ENCODE measurements at places on chromosomes 7 and 10.
A peak's percentile ranks its signal among the peaks of the same experiment; 100 is the strongest.

GRCh38 chr10:60643874-60644273 is 134.4 kb upstream of the CDK1 start:
- no peak for DNase-seq

GRCh38 chr7:39386718-39387117 is 179.5 kb upstream of the YAE1 start:
- DNase-seq: no peak

GRCh38 chr10:106043863-106044262 is 1120.6 kb downstream of the SORCS1 start:
- DNase-seq: no peak

DNA sequence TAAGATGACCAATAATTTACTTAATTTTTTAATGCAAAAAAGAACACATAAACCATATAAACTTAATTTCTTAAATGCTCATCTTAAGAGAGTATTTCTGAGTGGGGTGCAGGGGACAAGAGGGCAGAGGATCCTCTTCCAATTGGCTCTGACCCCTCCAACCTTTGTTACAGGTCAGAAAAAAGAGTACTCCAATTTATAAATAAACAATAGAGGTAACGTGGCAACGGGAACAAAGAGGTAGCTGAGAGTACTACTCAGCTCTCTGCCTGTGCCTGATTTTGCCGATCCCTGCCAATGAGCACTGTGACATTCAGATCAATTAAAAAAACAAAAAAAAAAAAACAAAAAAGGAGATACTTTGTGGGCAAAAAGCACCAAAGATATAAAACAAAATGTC is 307.9 kb downstream of the PARD3 start:
- DNase-seq: peak; percentile 58

DNA sequence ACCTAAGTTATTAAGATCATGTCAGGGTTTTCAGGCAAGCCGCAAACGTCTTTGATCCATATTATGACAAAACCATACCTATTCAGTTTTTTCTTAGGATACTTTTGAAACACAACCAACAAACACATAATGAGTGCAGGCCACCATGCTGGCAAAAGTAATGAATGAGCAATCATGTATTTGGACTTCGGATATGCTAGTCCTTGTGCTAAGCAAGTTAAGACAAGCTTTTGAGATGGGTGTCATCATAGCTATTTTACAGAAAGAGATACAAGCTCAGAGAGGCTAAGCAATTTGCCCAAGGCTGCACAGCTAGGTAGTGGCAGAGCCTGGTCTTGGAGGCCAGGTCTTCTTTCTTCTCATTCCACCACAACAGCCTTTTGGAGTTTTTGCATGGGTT is 12.5 kb upstream of the KCNK18 start:
- DNase-seq: no peak

- no peak for DNase-seq
Observed at GRCh38 chr7:73829505-73829904, 1.3 kb upstream of the CLDN4 start.

GRCh38 chr7:10022957-10023356 is 950.7 kb upstream of the PHF14 start:
- DNase-seq: no peak

DNA sequence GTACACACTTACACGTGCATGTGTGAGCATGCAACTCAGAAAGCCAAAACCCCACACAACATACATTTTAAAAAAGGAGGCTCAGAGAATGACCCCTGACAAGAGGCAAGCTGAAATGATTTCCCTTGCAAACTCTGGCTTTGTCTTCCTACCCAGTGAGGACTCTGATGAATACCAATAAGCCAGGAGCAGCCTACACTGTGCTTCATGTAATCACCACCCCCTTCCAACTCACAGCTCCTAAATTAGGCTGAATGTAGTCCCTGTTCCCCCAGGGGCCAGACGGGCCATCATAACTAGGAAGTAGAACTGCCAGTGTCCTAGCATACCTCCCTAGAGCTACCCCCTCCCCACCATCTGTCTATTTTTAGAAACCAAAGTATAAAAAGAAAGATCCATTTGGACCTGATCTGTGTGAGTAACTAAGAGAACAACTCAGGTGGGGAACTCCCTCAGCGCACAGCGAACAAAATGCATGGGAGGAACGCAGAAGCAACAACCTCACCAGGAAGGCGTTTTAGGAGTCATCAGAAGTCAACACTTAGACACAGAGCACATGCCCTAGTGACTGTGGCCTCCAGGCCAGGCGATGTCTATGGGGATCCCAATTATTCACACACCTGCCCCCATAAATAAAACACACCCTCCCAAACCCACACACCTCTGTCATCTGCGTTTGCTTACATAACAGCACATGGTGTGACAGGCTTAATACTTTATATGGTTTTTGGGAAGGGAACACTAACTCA is 1.9 kb downstream of the DGKI start:
- no peak for DNase-seq

DNA sequence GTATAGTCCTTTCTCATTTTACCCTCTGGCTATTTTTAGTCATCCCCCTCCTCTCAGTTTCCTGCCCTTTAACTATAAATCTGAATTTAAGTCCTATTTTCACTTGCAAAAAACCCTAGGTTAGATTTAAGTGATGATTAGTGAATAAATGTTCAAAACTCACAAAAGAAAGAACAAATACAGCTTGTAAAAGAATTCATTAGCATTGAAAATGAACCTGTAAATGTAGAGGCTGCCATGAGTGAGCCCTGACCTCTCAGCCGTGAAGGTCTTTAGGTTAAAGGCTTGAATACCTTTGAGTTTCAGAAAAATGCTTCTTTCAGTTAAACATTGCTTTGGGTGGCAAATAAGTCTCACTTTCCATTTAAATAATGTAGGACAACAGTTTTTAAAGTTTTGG is 2.0 kb upstream of the SLC16A12 start:
- no peak for DNase-seq

- DNase-seq: no peak
Observed at GRCh38 chr7:107995184-107996071, 7.5 kb downstream of the LAMB1 start.

DNA sequence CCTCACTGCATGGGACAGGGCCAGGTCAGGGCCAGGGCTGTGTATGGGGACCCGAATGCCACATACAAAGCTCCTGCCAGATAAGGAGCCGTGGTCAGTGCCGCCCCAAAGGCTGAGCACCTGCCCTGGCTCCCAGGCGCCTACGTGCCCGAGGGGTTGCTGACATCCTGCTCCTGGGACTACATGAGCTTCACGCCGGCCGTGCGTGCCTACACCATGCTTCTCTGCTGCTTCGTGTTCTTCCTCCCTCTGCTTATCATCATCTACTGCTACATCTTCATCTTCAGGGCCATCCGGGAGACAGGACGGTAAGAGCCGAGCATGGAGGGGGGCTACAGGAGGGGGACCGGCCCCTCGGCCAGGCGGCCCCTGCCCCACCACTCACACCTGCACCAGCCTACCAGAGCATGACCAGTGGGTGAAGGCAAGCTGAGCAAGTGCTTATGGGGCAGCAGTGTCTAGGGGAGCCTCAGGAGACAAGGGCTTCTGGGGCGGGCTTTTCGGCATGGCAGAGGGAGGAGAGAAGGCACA is 4.9 kb downstream of the OPN4 start:
- no peak for DNase-seq

DNA sequence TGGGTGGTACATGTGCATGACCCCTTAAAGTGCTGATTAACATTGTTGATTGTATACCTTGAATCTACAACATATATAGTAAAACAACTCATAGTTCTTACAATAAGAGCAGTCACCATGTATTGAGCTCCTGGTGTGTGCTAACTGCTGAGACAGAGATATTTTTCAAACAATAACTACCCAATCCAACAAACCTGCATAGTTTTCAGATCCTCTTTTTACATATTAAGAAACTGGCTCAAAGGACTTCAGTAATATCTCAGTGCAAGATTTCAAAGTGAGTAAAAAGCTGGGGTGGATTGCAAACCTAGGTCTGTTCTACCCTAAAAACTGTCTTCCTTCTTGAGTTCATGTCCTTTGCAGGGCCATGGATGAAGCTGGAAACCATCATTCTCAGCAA is 272.2 kb downstream of the SNX13 start:
- DNase-seq: no peak

DNA sequence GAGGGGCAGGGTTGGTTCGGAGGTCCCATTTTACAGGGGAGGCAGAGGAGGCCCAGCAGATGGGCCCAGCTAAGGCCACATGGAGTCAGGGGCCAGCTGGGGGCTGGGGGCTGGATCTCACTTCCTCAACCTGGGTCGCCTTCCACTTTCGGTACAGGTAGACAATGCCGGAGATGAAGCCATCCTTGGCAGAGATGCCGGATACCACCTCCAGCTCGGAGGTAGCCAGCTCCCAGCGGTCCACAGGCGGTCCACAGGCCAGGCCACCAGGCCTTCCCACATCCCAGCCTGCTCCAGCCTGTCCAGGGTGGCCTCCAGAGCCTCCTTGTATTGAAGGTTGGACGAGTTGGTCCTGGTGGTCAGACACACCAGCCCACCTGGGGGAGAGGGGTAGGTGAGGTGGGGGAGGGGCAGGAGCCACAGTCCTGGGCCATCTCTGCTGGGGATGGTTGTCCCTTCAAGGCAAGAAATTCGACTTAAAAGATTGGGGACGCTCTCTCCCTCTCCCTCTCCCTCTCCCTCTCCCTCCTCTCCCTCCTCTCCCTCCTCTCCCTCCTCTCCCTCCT is 3.9 kb downstream of the CLDN4 start:
- DNase-seq: no peak

- no peak for DNase-seq
Observed at GRCh38 chr10:49174261-49174925, 13.8 kb downstream of the TMEM273 start.

GRCh38 chr10:112374724-112375541 is 1.0 kb downstream of the ACSL5 start:
- no peak for DNase-seq

- no peak for DNase-seq
Observed at GRCh38 chr10:21746118-21746517, 212.1 kb downstream of the MLLT10 start.

DNA sequence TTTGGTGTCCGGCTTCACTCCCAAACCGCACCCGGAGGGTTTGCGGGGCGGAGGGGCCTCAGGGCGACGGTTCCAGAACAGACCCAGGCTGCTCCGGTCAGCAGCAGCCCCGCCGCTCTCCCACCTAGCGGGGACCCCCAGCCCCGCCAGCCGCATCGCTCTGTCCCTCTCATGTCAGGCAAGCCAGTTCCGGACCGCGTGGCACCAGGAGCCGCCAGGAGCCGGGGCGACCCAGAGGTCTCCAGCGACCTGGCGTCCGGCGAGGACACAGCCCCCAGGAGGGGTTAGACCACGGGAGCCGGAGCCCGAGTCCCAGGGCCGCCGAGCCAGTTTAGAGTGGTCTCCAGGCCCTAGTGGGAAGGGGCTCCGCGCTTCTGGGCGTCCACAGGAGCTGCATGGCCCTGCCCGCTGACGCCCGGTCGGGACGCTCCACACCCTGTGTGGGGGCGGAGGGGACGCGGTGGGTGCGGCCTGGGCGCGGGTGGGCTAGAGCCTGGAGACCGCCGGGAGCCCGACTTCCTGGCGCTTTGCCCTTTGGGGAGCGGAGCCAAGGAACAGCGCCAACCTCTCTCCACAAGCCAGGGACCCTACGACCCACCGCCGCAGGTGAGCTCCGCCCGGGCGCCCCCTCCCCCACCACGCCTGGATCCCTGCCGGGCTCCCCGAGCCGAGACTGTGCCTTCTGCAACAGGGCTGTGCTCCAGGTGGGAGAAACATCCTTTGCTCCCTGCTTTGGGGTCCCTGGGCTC is 43.4 kb downstream of the ZNF117 start:
- DNase-seq: no peak

- DNase-seq: no peak
Observed at GRCh38 chr7:98224701-98225181, 13.5 kb downstream of the BHLHA15 start.

- DNase-seq: no peak
Observed at GRCh38 chr7:45606050-45606449, 31.9 kb downstream of the ADCY1 start.

DNA sequence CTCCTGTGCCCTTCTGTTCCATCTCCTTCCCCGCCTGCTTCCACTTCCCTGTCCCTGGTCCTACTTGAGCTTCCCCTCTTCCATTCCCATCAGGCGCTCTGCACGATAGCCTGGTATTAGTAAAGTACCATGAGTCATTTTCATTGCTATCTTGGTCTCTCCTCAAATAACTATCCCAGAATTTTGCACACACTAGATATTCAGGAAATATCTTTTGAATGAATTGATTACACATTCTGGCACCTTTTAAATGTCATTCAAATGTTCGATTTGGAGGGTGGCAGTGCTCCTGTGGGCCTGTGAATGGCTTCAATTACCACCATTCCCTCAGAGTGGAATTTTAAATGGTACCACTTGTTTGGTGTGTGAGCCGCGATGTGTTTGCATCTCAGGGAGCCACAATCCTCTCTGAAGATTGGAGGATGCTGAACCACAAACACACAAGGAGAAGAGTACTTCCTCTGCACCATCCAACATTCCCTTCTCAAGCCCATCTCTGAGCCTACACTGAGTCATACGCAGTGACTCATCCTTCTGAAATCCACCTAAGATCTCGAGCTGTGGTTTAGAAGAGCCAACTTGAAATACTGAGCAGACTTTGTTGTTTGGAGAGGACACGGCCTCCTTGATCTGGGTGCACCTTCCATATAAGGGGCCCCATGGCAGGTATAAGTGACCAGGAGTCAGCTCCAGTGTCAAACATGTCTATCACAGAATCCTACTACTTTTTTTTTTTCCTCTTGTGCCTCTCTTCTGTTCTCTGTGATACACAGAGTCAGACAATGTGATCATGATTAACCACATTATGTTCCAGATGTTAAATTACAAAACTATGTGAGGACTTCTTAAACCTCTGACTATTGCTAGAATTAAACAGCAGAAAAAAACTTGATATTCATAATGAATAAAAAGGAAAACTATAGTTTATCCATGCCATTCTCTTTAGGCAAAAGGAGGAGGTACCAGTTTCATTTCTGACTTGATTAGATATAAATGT is 81.9 kb downstream of the BMPER start:
- DNase-seq: no peak

DNA sequence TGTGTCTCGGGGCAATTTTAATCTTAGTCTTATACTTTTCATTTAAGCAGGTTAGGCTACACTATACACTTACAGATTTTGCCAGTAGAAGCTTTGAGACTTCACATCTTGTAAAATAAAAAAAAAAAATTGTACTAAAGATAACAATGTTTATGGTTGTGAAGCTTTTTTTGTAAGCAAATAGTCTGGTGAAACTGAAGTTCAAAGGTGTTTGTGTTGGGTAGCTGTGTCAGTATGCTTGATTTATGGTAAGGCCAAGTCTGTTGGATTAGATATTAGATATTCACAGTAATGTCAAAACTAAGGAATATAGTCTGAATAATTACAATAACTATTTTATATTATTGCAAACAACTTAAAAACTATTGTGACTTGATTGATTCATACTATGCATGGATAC is 31.0 kb upstream of the PRSS1 start:
- no peak for DNase-seq

DNA sequence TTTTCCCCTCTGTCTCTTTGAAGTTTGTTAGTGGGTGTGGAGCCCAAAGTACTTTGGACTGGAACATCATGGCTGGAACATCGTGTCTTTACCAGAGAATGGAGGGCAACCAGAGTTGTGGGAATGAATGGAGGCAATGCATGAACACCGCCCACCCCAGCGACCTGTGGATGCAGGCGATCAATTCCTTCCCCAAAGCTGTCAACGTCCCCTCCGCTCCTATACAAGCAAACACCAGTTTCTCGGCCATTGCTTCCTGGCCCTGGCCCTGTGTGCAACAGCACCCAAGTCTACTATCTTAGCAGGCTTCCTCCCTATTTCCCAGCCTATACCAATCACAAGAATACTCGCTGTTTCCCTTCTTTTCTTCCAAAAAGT is 62.6 kb downstream of the CARD11 start:
- DNase-seq: no peak

Data from NCI-H1930 (cell line).